Activated CD8-positive, alpha-beta T cell treated with anti-CD3 and anti-CD28 coated beads, Interleukin-2, amount 10 ng/mL, durations not matched to agents 7 days and 5 days (primary cell): ENCODE measurements at places on chromosomes 12 and 14. TPM values are rescaled to one million over a fixed set of nuclear protein-coding genes. Genes with fewer than 3 reads are reported as not detected.

GRCh38 chr14:89364316-89364715 lies 52.7 kb downstream of the FOXN3 start:
- H3K4me1 ChIP-seq = peaks cover 49% of the 10 kb centered on the region
- peaks cover 31% of the 10 kb centered on the region for H3K36me3 ChIP-seq
- peak overlapping the region; percentile 82 for H3K27ac ChIP-seq
- DNase-seq = no peak
- H3K4me3 ChIP-seq = peak overlapping the region; percentile 74
- H3K27me3 ChIP-seq = no peaks in the 10 kb centered on the region

- no peak for DNase-seq
- no peak overlapping the region for H3K4me3 ChIP-seq
- H3K4me1 ChIP-seq = peaks cover 20% of the 10 kb centered on the region
- H3K36me3 ChIP-seq = peaks cover 51% of the 10 kb centered on the region
Observed at GRCh38 chr12:56286044-56286830, 13.9 kb downstream of the CS start.

DNA sequence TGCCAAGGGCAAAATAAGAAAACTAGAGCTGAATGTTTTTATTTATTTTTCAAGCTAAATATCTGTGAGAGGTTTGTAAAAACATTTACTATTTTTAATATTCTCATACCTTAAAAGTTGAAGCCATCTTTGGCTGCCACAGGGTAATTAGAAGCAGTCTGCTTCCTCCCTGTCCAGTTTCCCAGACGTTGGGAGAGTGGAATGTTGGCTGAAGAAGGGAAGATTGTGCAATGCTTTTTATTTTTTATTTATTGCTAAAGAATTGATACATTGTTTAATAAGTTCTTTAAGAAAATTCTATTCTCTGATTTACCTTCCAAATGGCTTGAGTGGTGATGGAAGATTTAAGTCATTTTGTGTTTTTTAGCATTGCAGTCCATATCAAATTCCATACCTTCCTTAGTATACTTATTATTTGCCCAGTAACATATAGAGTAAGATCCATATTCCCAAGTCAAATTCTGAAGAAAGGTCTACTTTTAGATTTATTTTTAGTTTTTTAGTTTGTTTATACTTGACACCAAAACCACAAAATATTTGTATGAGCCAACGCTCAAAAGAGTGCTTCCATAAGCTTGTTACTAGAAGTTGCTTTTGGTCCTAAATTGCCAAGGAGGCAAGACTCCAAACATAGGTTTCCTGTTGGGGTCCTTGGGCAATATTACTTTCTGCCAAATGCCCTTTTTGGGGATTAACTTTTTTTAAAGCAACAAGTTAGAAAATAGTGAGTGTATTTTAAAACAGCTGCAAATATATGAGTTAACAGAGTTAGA lies 124.0 kb upstream of the CPM start:
- no peaks in the 10 kb centered on the region for H3K36me3 ChIP-seq
- no peak overlapping the region for H3K4me3 ChIP-seq
- no peaks in the 10 kb centered on the region for H3K27me3 ChIP-seq
- H3K27ac ChIP-seq = no peak overlapping the region
- DNase-seq = no peak
- H3K4me1 ChIP-seq = peaks cover 2% of the 10 kb centered on the region

GRCh38 chr14:50943943-50944646 lies at the start of gene PYGL:
TSS of gene PYGL (minus strand) at chr14:50944483. CDS start at chr14:50944403, 80 bp downstream.
- peaks cover 12% of the 10 kb centered on the region for H3K4me1 ChIP-seq
- H3K36me3 ChIP-seq = no peaks in the 10 kb centered on the region
- H3K4me3 ChIP-seq = peak within 1 kb of the TSS; percentile 75
- H3K27ac ChIP-seq = peak within 1 kb of the TSS; percentile 30
- peaks cover 40% of the 10 kb centered on the region for H3K27me3 ChIP-seq

DNA sequence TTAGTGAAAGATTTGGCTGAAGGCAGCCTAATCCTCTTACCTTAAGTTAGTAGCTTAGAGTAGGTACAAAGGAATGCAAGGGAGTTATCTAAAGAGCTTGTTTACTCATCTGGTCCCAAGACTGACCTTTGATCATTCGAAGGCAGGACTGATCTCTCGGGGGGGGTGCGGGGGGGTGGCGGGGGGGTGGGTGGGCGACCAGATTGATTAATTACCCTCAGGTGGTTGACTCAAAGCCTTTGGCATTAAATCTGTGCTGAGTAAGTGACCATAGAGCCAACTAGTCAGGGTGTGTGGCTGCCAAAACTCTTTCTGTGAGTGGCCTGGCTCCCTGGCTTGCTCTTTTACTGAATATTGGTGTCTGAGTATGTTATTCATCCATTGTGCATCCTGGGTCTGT lies 731.9 kb upstream of the FBXO33 start:
- H3K4me1 ChIP-seq = no peaks in the 10 kb centered on the region
- H3K36me3 ChIP-seq = no peaks in the 10 kb centered on the region
- DNase-seq = no peak
- no peak overlapping the region for H3K27ac ChIP-seq
- H3K27me3 ChIP-seq = no peaks in the 10 kb centered on the region

- H3K27me3 ChIP-seq = no peaks in the 10 kb centered on the region
- DNase-seq = no peak
- H3K4me1 ChIP-seq = peaks cover 74% of the 10 kb centered on the region
- H3K4me3 ChIP-seq = peak overlapping the region; percentile 66
- peak overlapping the region; percentile 90 for H3K27ac ChIP-seq
- peaks cover 9% of the 10 kb centered on the region for H3K36me3 ChIP-seq
Observed at GRCh38 chr14:71554959-71555612, 377.1 kb upstream of the RGS6 start.

DNA sequence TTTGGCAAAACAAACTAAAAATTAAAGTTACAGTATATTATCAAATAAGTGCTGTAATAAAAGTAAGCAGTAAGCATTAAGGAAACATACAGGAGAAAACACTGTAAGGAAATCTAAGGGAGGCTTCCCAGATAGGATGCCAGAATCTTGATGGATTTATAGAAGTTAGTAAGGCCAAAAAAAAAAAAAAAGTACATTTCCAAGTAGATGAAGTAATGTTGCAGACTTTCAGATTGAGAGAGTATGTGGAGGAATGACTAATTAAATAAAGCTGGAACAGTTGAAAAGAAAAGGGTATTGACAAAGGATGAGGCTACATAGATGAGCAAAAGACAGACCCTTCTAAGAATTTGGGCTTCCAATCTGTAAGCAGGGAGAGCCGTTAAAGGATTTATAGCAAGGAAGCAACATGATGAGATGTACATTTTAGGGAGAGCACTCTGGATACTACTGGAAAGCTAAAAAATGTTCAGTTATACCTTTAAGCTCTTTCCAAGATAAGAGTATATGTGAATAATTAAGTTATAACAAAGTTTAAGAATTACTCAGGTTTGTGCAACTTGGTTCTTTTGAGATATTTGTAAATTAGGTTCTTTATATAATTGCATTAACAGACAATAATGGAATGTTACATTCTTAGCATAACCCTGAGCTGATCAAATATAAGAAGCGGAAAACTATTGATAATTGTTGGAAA lies 87.5 kb upstream of the MON2 start:
- H3K36me3 ChIP-seq = peaks cover 37% of the 10 kb centered on the region
- no peaks in the 10 kb centered on the region for H3K27me3 ChIP-seq
- no peak overlapping the region for H3K4me3 ChIP-seq
- DNase-seq = no peak
- H3K27ac ChIP-seq = peak overlapping the region; percentile 10

DNA sequence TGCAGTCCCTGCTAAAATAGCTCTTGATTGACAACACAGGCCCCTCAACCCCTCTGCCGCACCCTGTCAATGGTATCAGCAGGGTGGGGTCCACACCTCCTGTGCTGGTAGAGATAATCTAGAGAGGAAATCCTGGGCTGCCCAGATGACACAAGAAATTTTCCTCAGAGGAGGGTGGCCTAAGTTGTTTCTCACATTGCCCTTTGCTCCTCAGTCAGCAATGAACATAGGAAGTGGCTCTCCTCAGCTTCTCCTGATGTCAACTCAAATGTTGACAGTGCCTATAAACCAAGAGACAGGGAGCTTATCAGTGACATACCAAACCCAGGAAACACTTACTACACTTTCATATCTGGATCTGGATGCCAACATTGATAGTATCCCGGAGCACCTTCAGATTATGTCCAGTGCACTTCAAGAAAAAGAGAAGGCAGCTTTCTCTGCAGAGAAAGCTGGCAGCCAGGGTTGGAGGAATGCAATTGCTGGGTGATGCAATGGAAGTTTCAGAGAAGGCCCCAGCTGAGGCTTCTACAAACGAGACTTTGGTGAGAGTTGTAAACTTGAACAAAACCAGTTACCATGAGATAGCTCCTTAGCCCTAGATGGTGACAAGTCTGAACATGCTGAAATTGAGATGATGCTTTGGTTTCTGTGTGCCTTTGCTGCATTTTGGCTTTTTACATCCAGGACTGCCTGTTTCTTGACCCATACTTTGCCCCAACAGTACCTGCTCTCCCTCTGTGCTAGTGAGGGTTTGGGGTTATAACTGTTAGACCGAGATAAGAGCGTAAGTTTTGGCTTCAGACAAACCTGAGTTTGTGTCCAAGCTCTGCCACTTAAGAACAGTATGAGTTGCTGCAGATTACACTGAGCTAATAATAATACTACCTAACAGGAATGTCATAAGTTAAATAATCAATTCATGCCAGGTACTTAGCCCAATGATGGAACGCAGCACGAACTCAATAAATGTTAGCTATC lies 183.5 kb downstream of the NUAK1 start:
- no peak overlapping the region for H3K4me3 ChIP-seq
- no peaks in the 10 kb centered on the region for H3K36me3 ChIP-seq
- H3K4me1 ChIP-seq = no peaks in the 10 kb centered on the region
- DNase-seq = no peak
- H3K27ac ChIP-seq = no peak overlapping the region
- H3K27me3 ChIP-seq = no peaks in the 10 kb centered on the region

DNA sequence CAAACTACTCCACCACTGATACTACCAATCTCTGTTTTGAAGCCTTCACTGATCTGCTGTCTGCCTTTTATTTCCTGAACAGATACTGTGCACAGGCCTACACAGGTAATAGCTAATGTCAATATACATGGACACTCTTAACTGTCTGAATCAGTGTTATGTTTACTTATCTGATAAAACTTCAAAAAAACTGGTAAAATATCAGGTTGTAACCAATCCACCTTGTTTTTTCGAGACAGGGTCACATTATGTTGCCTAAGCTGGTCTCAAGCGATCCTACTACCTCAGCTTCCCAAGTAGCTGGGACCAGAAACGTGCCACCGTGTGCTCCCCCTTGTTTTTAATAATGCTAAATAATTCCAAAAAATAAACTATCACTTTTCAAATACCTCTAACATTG lies 43.5 kb downstream of the HECTD1 start:
- no peak overlapping the region for H3K4me3 ChIP-seq
- H3K4me1 ChIP-seq = no peaks in the 10 kb centered on the region
- no peaks in the 10 kb centered on the region for H3K27me3 ChIP-seq
- no peak overlapping the region for H3K27ac ChIP-seq
- no peak for DNase-seq

DNA sequence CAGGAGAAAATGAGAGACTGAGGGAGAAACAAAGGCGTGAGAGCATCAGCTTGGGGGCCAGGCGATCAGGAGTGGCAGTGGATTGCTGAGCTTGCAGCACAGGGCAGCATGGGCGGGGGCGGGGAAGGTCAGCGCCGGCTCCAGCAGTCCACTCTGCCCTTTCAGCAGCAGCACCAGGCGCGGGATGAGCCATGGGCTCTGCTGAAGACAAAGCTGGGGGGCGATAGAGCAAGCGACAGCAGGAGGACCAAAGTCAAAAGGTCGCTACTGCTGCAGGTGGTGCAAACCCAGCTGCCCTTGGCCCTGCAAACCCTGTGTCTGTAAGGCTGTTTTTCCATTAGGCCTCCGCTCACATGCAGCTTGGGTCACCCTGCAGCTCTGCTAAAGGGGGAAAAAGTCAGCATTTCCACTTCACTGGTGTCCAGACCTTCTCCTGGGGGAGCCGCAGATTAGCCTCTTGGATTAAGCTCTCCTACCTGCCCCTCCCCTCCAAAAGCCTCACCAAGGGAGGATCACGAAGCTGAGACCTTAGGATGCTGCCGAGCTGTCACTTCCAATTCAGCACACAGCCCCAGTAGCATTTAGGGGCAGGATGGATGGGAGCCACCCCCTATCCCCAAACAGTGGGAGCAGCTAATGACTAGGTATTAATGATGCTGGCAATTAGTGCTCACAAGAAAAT lies 204.8 kb downstream of the DPF3 start:
- H3K27ac ChIP-seq = peak overlapping the region; percentile 17
- H3K36me3 ChIP-seq = peaks cover 32% of the 10 kb centered on the region

- peaks cover 50% of the 10 kb centered on the region for H3K27me3 ChIP-seq
- DNase-seq = no peak
- no peaks in the 10 kb centered on the region for H3K36me3 ChIP-seq
Observed at GRCh38 chr12:50051101-50051806, 6.1 kb upstream of the ASIC1 start.

DNA sequence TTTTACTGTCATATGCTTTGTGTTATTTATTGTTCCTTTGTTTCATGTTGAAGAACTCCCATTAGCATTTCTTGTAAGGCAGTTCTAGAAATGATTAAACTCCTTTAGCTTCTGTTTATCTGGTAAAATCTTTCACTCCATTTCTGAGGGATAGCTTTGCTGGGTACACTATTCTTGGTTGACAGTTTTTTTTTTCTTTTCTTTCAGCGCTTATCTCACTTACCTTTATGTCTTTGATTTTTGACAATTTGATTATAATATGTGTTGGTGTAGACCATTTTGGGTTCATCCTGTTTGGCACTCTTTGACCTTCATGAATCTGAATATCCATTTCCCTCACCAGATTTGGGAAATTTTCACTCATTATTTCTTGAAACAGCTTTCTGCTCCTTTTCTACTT lies 16.2 kb downstream of the FBXO33 start:
- no peak overlapping the region for H3K27ac ChIP-seq
- DNase-seq = no peak
- H3K4me3 ChIP-seq = no peak overlapping the region
- H3K4me1 ChIP-seq = peaks cover 2% of the 10 kb centered on the region
- no peaks in the 10 kb centered on the region for H3K27me3 ChIP-seq

Gene IAPP
- total RNA-seq = not detected

Gene FGF23
- total RNA-seq = not detected

Gene ZFHX2
- total RNA-seq = 1.5 TPM

Gene R3HDM2
- 61.7 TPM for total RNA-seq

Gene SYNDIG1L
- total RNA-seq = not detected

Gene MARK3
- 76.8 TPM for total RNA-seq

Gene MYL2
- total RNA-seq = not detected

Gene LRRC10
- not detected for total RNA-seq

Gene HOXC9
- not detected for total RNA-seq
